DMS 273 treated with DMSO at 0.1 percent for 48 hours (cell line): ENCODE measurements at places on chromosomes 2 and 18.

DNA sequence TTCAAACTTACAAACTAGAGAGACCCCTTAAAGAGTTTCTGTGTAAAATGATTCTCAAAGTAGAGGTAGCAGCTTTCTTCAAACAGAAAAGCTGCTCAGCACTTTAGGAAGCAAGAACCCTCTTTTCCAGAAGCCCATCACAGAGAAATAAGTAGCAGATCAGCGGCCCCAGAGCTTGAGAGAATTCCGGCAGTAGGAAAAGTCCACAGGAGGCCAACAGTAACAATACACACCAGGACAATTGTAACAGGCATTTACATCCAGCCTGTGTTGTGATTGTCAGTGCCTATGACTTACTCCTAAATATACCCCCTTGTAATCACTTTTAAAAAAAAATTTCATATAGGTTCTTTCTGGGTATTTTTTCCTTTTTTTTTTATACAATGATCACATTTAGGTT is 161.4 kb upstream of the ACVR2A start:
- DNase-seq, result no peak

GRCh38 chr2:41932241-41933045 is 115.4 kb upstream of the PKDCC start:
- DNase-seq, result no peak

- no peak for DNase-seq
Measured at GRCh38 chr2:85642725-85643124, 25.3 kb downstream of the SFTPB start.

DNA sequence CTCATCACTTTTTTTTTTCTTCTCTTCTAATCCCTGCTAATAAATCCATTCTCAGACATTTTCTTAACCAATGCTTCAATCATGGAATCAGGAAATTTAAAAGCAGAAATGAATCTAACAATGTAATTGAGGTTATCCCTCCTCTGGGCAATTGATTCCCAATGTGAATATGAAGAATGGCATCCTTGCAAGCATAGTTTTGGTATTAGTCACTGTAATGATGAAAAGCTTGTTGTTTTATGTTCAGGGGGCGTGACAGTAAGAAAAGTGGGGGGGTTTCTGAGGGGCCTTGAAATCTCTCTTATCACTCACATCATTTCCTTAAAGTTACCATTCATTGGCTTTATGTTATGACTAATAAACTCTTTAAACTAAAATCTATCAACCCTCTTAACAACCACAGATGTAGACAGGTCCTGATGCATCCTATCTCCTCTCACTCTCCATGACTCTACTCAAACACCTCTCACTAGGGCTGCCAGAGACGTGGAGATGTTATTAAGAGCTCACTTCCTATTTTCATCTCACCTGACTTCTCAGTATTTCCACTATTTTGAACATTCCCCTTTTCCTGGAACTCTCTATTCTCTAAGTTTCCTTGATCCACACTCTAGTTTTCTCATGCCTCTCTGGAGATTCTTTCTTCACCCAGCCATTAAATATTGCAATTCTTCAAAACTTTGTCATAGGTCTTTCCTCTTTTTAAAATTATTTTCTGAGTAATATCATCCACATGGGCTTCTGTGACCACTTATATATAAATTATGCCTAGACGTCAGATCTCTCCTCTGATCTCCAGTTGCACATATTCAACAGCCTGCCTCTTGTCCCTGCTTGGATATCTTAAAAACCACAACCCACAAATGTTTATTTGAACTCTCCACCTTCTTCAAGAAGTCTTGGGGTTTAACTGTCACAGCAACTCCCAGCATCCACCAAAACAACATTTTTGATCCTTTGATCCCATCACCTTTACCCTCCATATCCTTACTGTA is 332.9 kb downstream of the CDH2 start:
- DNase-seq, result no peak

DNA sequence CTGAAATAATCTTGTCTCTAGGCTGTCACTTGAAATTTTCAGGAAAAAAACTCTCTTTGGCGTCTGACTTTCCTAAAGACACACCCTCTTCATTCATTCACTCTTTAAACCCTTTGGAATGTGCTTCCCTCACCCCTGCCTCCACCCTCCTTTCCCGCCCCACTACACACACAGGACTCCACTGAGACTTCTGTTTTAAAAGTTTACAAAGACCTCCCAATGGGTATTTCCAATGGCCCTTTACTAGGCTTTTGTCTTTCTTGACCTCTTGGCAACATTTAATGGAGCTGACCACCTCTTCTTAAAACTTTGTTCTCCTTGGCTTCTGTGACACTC is 96.1 kb downstream of the RBMS1 start:
- DNase-seq, result no peak

GRCh38 chr18:6256521-6256920 is 158.2 kb downstream of the L3MBTL4 start:
- DNase-seq, result no peak

- DNase-seq, result no peak
Measured at GRCh38 chr2:85096616-85097015, 36.6 kb upstream of the TCF7L1 start.

DNA sequence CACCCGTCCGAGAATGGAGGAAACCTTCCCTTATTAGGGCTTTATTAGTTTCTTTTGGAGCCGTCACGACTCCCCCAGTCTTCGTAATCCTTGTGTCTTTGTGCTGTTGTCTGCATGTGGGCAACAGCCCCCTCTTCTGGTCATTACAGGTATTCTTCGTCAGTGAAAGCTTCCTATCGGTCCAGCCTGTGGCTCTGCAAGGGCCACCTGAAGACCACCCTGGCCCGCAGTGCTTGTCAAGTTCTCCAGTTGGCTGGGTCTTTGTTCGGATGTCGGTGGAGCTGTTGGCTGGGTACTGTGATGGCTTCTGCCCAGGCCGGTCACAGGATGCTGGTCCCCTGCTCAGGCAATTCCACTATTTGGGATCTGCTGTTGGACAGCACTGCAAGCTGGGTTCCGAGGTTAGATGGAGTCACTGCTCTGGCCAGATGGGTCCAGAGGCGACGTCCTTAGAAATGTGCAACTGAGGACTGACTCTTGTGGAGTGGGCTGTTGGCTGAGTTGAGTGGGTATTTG is 19.2 kb downstream of the E2F6 start:
- DNase-seq, result peak; percentile 7

GRCh38 chr2:127570282-127571250 is 35.1 kb downstream of the MYO7B start:
- no peak for DNase-seq

- no peak for DNase-seq
Measured at GRCh38 chr18:56257205-56257604, 381.2 kb downstream of the TXNL1 start.

DNA sequence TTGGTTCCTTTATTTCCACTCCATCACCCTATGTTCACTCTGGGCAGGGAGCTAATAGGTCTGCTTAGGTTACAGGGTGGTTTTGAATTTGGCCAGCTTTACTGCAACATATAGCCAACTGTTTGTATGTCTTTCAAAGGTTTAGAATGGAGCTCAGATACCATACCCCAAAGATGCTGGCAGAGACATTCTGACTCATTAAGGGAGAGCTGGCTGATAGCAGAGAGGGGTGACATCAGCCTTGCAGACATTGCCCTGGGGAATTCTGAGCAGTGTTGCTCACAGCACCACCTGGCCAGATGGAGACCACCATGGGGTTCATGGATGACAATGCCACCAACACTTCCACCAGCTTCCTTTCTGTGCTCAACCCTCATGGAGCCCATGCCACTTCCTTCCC is 2.1 kb downstream of the PROKR1 start:
- DNase-seq, result no peak

DNA sequence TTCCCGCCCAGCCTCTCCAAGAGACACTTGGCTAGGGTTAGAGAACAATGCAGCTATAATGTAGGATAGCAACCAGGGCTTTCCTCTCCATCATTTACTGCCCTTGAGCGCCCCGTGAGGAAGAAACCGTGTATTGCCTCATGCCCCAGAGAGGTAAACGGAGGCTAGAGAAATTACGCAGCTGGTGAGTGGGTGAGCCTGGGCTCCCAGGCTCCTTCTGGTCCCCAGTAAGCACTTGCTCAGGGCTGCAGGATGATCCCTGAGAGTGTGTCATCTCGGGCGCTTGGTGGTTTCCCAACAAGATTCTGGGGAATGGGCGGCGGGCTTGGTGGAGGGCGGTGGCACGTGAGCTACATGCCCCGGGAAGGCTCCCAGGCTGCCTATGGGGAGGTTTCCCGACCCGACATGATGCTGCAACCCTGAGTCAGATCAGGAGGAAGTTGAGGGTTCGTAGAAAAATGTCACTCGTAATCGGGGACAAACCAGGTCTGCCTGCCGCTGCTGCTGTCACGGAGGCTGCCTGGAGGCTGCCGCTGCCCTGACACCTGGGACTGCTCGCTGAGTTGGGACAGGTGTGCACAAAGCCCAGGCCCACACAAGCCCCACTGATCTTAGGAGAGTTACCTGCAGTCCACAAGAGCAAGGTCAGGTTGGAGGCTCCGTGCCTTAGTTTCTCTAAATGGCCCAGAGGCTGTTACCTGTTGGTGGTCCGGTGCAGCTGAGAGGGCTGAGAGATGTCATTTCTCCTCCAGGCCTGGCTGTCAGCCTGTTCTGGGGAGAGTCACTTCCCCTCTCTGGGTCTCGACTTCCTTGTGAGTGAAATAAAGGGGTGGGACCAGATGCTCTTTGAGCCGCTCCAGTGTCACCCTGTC is at the start of gene GPR55:
Gene GPR55 (minus strand): TSS at position 773 of the 872 bp plus-strand sequence. CDS start 14,280 bp downstream, outside the sequence.
- DNase-seq, result no peak

GRCh38 chr2:233462202-233462785 is 104.3 kb downstream of the USP40 start:
- DNase-seq, result no peak

- peak; percentile 16 for DNase-seq
Measured at GRCh38 chr2:159140070-159140769, 146.3 kb downstream of the WDSUB1 start.

DNA sequence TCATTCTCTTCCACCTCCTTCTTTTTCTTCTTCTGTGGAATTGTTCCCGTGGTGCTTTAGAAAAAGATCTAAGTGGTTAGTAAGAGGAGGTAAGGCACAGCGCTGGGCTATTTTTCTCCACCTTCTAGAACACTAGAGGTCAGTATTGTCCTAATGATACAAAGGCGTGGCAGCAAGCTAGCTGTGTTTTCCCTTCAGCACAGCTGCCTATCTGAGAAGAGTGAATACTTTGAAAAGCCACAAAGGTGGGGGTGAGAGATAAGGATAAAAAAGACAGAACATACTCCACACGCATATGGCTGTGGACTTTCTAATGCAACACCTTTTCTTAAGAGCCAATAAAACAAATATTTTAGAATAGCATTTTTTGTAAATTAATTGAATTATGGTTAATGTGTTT is 2.1 kb downstream of the CNTNAP5 start:
- no peak for DNase-seq

DNA sequence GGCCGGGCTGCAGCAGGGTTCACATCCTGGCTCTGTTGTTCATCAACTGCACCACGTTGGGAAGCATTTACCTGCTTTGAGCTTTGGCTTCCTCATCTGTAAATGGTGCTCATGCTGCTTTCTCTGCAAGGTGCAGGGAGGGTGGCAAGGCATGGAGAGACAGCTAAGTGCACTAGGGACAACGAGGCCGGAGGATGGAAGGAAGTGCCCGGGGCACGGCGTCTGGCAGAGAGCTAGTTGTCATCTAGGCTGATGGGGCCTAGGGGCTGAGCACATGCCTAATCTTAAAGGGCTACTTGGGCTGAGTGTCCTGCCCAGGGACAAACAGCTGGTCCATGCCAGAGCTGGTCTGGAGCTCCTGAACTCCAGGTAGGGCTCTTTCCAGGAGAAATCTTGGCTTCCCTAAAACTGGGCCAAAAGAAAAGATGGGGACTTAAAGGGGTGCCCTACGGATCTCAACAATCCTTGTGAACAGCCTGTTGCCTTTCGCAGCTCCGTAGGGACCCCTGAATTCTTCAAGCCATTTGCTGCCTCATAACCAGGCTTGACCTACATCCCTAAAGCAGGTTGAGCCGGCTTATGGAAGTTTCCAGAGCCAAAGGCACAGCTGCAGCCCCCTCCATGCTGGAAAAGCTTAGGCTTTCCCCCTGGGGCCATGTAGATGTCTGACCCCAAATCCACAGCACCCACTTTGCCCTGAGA is 130.8 kb downstream of the SMAD7 start:
- no peak for DNase-seq

DNA sequence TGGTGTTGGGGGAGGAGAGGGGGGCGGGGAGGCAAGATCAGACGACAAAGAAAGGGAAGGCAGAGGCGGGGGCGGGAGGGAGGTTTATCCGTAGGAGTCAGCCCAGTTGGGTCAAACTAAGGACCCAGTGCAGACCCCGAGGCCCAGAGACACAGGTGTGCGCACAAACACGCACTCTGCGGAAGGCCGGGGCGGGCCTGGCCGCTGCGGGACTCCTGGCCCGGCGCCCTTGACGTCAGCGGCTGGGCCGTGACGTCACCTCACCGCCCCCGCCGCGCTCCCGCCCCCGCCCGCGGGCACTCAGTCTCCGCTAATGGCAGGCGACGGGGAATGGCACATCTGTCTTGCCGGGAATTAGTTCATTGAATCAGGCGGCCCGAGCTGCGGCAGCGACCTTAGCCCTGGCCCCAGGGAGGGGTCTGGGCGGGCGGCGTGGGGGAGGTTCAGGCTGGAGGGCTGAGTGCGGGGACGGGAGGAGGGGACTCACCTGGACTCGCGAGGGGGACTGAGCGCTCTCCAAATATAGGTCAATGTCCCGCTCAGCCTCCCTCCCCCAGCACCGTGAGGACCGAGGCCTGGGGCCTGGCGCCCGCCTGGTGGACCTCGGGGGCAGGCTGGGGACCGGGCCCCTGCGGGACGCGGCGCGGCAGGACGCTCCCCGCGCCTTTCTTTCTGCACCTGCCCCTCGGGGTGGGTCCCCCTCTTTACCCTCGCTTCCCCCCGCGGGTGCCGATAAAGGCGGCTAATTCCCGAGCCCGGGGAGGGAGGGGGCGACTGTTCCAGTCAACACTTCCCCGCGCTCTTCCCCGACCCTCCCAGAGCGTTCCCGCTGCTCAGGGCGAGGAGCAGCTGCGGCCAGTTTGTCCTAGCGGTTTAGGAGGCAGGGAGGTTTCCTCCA is 15.5 kb upstream of the ECEL1 start:
- no peak for DNase-seq

DNA sequence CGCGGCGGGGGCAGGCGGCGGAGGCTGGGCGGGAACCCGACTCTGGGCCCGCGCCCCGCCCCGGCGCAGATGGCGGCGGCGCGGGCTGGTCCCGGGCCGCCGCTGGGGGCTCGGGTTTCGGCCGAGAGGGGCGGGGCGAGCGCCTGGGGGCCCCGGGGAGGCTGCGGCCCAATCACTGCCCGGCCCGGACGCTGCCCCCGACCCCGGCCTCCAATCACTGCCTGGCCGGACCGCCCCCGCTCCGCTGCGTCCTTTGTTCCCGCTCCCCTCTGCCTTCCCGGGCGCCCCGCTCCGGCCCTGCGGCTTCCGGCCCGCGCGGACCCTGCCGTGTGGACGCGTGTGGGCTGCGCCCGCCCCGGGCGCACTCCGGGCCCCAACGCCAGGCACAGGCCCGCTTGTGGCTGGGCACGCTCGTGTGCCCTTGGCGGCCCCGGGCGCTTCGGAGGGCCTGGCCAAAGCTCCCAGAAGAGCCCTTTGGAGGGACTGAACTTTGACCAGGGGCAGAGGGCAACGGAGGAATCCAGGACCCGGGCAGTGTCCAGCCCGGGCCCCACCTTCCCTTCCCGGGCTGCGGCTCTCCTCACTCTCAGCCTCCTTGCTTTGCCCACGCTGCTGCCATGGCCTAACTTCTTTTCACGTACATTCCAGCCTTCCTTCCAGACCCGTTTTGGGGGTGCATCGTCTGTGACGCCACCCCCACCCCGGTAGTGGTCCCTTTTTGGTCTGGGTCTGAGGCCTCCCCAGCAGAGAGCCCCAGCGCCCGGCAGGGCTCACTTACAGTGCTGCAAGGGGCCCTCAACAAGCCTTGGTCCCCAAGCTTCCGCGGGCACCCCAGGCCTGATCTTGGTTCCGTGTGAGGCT is 27.1 kb upstream of the PTMA start:
- peak; percentile 81 for DNase-seq

- no peak for DNase-seq
Measured at GRCh38 chr2:59662127-59662861, 891.2 kb downstream of the BCL11A start.
